Ovary (tissue), 10 donors: ENCODE measurements at places on chromosomes 2 and 18. TPM values are rescaled to one million over a fixed set of nuclear protein-coding genes. Genes with fewer than 3 reads are reported as not detected.

DNA sequence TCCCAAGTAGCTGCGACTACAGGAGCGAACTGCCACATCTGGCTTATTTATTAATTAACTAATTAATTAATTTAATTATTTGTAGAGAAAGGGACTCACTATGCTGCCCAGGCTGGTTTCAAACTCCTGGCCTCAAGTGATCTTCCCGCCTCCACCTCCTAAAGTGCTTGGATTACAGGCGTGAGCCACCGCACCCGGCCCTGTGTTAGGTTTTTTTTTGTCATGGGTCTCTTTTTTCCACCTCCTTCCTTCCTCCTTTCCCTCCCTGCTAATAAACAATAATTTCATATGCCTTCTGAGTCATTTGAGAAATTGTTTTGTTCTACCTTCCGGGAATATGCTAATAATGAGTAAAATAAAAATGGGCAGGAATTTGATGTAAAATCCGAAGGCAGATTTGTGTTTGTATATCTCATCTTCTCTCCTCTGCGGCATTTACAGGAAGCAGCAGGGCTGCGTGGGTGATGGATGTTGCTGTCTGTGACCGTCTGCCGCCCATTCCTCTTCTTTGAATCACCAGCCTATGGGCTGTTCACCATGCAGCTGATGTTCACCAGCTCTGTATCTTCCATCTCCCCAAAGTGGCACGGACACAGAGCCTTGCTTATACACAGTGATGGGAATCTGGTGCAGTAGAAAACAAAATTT, 89.9 kb downstream of the ACSL3 start:
- no peaks in the 10 kb centered on the region for H3K27me3 ChIP-seq
- H3K27ac ChIP-seq = no peak overlapping the region
- H3K4me1 ChIP-seq = no peaks in the 10 kb centered on the region

- peaks cover 13% of the 10 kb centered on the region for H3K4me1 ChIP-seq
- peak; percentile 46 for DNase-seq
- H3K36me3 ChIP-seq = no peaks in the 10 kb centered on the region
- H3K27ac ChIP-seq = peak overlapping the region; percentile 99
Observed at GRCh38 chr2:241636182-241637017, 558 bp downstream of the THAP4 start.

DNA sequence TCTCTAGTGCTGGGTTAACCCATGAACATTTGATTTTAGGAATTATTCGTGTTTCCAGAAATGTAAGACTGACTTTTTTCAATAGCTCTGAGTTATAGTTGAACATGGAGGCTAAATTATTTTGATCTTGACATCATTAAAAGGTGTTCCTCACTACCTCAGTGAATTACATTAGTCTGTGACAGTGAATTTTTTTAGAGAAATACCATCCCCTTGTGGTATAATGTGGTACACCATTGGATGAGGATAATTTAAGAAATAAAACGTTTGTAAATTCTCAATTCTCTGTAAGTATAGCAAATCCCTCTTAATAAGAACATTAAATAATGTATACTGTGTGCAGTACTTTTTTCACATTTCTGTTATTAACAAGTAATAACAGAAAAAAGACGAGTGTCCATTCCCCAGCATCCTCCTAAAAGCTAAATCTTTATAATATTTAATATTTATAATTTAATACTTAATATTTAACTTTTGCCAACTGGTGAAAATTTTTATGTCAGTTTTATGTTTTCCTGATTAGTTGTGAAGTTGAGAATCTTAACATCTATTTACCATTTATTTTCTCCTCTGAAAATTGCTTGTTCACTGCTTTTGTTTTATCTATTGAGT, 70.3 kb upstream of the CWC22 start:
- no peaks in the 10 kb centered on the region for H3K4me1 ChIP-seq
- H3K27me3 ChIP-seq = no peaks in the 10 kb centered on the region
- no peak for DNase-seq
- no peak overlapping the region for H3K4me3 ChIP-seq
- H3K36me3 ChIP-seq = no peaks in the 10 kb centered on the region

GRCh38 chr18:73793386-73793785, 354.2 kb downstream of the FBXO15 start:
- no peak for DNase-seq
- H3K27ac ChIP-seq = no peak overlapping the region
- H3K4me1 ChIP-seq = no peaks in the 10 kb centered on the region

GRCh38 chr2:55995211-55995610, 71.6 kb upstream of the EFEMP1 start:
- no peak overlapping the region for H3K4me3 ChIP-seq
- DNase-seq = no peak
- no peaks in the 10 kb centered on the region for H3K4me1 ChIP-seq
- H3K27ac ChIP-seq = no peak overlapping the region
- H3K27me3 ChIP-seq = no peaks in the 10 kb centered on the region
- no peaks in the 10 kb centered on the region for H3K36me3 ChIP-seq

- no peak for DNase-seq
- H3K4me3 ChIP-seq = no peak overlapping the region
- no peak overlapping the region for H3K27ac ChIP-seq
Observed at GRCh38 chr2:85368921-85369320, 14.4 kb downstream of the ELMOD3 start.

DNA sequence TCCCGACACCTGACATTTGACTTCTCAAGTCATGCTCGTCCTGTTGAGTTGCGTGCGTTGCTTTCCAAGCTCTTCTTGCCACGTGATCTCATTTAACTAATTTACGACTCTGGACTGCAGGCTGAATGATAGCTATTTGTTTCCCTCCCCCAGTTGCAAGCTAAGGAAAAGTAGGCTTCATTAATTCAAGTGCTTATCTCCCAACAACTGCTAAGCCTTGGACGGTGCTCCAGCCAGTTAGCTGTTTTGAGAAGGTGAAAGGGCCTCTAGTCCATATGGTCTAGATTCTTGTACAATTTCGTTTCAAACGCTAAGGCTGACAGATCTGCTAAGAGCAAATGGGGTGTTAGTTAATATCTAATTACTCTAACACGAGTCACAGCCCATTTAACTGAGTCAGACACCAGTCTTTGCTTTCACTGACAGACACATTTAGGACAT, 21.1 kb downstream of the GPR45 start:
- H3K36me3 ChIP-seq = no peaks in the 10 kb centered on the region
- H3K27ac ChIP-seq = no peak overlapping the region
- no peaks in the 10 kb centered on the region for H3K27me3 ChIP-seq

The ONECUT2 gene
- total RNA-seq = 0.10 TPM

The FER1L5 gene
- 0.45 TPM for total RNA-seq

GRCh38 chr2:217103752-217104545, 244.1 kb upstream of the TNP1 start:
- no peaks in the 10 kb centered on the region for H3K4me1 ChIP-seq
- no peaks in the 10 kb centered on the region for H3K36me3 ChIP-seq
- no peak for DNase-seq
- H3K4me3 ChIP-seq = no peak overlapping the region

The PSMD1 gene
- total RNA-seq = 68.2 TPM

- H3K27me3 ChIP-seq = no peaks in the 10 kb centered on the region
- no peak overlapping the region for H3K4me3 ChIP-seq
- H3K36me3 ChIP-seq = no peaks in the 10 kb centered on the region
- no peak for DNase-seq
- H3K27ac ChIP-seq = no peak overlapping the region
- H3K4me1 ChIP-seq = no peaks in the 10 kb centered on the region
Observed at GRCh38 chr2:239473211-239473805, 72.5 kb upstream of the HDAC4 start.

DNA sequence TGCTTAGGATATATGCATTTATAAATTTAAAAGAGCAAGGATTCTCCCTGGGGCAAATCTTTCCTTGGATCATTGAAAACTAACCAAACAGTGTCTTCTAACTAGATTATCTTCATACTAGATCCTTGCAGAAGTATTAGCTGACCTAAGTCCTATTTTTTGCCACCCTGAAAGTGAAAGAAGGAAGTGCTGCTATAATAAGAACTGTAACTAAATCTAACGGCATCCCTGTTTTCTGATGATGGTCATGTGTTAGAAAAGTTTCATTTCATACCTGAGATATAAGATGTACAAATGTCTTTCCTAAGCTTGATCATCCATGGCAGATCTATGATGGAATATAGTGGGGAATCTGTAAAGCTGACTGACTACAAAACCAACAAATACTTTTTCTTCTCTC, 102.7 kb downstream of the MAP2 start:
- peaks cover 1% of the 10 kb centered on the region for H3K4me1 ChIP-seq
- H3K4me3 ChIP-seq = no peak overlapping the region
- peak overlapping the region; percentile 2 for H3K27ac ChIP-seq

DNA sequence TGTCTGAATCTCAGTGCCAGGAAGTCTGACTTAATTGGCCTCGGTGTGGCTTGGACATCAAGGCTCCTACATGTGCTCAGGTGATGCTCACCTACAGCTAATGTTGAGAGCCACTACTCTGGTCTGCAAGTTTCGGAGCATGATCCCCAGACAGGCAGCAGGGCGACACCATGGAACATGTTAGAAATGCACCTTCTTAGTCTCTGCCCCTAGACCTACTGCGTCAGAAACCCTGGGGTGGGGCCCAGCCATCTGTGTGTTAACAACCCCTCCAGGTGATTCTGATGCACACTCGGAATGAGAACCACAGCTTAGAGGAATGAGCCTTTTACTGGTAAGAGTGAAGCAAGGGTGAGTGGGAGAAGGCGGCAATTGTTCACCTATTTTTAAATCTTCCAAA, 86.9 kb upstream of the NABP1 start:
- H3K27me3 ChIP-seq = no peaks in the 10 kb centered on the region
- no peaks in the 10 kb centered on the region for H3K4me1 ChIP-seq
- H3K27ac ChIP-seq = no peak overlapping the region
- H3K4me3 ChIP-seq = no peak overlapping the region

GRCh38 chr2:173750353-173750801, 214.8 kb downstream of the SP3 start:
- H3K4me3 ChIP-seq = no peak overlapping the region
- no peak overlapping the region for H3K27ac ChIP-seq
- no peaks in the 10 kb centered on the region for H3K4me1 ChIP-seq
- H3K36me3 ChIP-seq = no peaks in the 10 kb centered on the region
- DNase-seq = no peak

The SP3 gene
- total RNA-seq = 97.3 TPM

The NT5C1B gene
- total RNA-seq = not detected

The SERPINB4 gene
- total RNA-seq = not detected
